ENCODE measurements at places on chromosomes 2 and 18.

GRCh38 chr2:207724113-207724512 lies 12.7 kb downstream of the CCNYL1 start:
- DNase-seq, result no peak

- DNase-seq, result no peak
Measured at GRCh38 chr18:9468998-9469397, 6.3 kb upstream of the RALBP1 start.

DNA sequence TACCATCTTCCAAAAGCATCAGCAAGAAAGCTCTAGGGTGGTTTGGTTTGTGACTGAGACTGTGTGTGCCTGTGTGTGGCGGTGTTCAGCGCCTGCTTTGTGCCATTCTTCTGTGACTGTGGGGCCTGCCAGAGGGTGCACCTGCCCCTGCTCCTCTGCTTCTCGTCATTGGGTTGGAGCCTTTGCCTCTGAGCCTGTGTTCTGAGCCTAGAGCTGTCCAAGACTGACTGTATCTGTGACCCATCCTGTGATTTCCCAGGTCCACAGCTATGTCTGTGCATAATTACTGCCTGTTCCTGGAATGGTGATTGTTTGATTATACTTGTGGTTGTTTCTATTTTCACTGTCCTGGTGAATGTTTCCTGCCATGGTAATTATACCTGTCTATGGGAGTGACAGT lies 57.1 kb upstream of the KLHL29 start:
- DNase-seq, result no peak

DNA sequence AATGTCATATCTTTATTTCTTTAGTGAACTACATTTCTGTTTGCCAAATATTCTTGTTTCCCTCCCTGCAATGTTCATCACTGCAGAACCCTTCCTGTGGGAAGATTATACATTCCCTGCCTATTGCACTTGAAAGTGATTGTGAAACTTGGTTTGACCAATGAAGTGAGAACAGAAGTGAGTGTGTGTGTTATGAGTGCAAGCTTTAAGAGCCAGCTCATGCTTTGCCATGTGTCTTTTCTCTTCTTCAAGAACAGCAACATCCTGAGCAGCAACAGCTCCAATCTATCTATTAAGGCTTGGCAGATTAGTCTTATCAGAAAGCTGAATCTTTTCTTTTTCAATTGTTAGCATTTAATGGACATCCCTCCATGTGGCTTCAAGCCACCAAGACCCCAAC lies 42.0 kb upstream of the UBE2E3 start:
- DNase-seq, result peak; percentile 64

GRCh38 chr2:217680381-217680780 lies 322.4 kb downstream of the TNS1 start:
- no peak for DNase-seq

- DNase-seq, result no peak
Measured at GRCh38 chr2:239534581-239535412, 134.0 kb upstream of the HDAC4 start.

- no peak for DNase-seq
Measured at GRCh38 chr2:164498836-164499235, 122.4 kb downstream of the GRB14 start.

- no peak for DNase-seq
Measured at GRCh38 chr2:42368817-42369531, 8.0 kb upstream of the COX7A2L start.

- peak; percentile 99 for DNase-seq
Measured at GRCh38 chr2:161030260-161031063, 129.8 kb upstream of the TANK start.

GRCh38 chr18:12296087-12296403 lies 12.0 kb upstream of the TUBB6 start:
- DNase-seq, result peak; percentile 77

DNA sequence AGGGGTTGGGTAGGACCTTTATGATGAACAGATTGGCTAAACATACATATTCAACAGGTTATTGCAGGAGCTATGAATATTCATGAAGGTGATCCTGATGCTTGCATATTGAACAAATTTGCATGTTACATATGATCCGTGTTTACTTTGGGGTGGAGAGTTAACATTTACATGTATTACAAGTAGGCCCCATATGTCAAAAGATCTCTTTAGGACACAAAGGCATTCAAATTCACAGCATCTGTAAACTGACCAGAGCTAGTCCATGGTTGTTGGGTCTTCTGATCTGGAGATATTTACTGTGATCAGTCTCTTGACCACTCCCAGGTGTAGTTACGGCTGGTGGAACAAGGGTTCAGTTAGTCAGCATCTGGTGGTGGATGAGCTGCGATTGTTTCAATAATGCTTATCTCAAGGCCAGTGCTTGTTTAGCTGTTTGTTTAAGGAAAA lies 80.4 kb downstream of the PMAIP1 start:
- no peak for DNase-seq

DNA sequence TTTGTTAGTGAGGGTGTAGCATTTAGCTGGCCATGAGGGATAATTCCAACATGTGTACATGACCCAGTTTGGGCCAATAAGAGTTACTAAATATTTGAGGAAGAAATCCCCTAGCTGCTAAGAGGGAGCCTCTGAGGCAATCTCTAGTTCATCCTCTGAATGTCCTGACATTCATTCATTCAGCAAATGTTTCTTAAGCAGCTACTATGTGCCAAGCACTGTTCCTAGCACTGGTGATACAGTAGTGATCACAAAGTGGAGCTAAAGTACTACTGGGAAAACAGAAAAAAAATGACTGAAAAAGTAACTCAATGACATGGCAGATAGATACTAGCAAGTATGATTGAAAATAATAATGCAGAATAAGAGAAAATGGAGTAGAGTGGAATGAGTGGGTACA lies 79.8 kb upstream of the PID1 start:
- DNase-seq, result no peak

- peak; percentile 80 for DNase-seq
Measured at GRCh38 chr2:105487142-105488069, 88.6 kb upstream of the FHL2 start.

GRCh38 chr2:171410624-171411023 lies 23.2 kb downstream of the METTL8 start:
- DNase-seq, result no peak

GRCh38 chr2:128275498-128276045 lies 43.1 kb downstream of the HS6ST1 start:
- DNase-seq, result no peak

- DNase-seq, result no peak
Measured at GRCh38 chr2:142142595-142142994, 11.8 kb upstream of the LRP1B start.

GRCh38 chr2:119230219-119231185 lies 6.9 kb downstream of the STEAP3 start:
- no peak for DNase-seq

- DNase-seq, result no peak
Measured at GRCh38 chr2:117702098-117702497, 112.4 kb upstream of the DDX18 start.

- DNase-seq, result no peak
Measured at GRCh38 chr2:3628800-3629199, 29.2 kb upstream of the ALLC start.

DNA sequence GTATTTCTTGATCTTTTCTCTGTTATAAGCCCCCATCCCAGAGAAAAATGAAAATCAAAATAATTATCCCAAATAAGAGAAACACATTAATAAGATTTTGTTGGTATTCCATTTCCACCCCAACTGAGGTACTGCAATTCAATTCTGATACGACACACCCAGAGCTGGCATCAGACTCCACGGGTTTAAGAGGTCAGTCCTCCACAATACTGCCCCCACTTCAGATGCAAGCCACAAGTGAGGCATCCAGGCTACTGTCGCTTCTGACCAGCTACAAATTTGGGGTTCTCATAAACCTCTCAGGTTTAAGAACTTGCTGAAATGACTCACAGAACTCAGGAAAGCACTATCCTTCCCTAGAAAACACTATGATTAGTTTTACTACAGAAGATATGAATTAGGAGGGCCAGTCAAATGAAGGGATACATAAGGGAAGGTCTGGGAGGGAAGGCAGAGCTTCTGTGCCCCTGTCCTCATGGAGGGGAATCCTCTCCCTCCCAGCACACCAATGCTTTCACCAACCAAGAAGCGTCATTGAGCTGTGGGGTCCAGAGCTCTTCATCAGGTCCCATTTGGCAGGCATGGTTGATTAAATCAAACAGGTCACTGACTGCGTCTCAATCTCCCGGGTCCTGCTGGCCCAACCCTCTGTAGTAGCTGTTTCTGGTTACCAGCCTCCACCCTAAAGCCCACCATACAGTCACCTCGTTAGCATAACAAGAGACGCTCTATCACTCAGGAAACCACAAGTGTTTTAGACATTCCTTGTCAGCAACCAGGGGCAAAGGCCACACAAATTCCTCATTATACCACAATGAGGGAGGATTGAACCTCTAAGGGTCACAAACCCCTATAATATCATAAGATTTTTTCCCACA lies 46.2 kb downstream of the IWS1 start:
- no peak for DNase-seq

Measured in HCEC 1CT (cell line).